Kidney tubule cell (primary cell): ENCODE measurements at places on chromosomes 13 and 19.

DNA sequence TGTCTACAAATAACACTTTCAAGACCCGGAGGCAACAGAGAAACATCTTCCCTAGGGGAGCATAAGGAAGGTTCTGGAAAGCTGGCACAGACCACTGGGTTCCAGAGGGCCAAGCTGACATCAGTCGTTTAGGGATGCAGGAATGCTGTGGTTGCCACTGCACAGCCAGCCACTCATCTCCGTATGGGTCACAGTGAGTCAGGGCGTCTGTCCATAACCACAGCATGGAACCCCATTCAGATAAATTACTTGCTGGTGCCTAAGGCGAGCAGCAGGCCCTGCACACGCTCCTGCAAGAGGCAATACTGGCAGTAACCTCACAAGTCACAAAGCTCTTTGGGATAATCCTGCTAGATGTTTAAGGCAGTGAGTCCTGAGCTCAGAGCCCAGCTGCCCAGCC, 140.9 kb upstream of the UBL3 start:
- DNase-seq: peak; percentile 95

- no peak for DNase-seq
Measured at GRCh38 chr13:114152285-114152645, 19.8 kb upstream of the RASA3 start.

GRCh38 chr19:9865732-9866501, 30.8 kb downstream of the PIN1 start:
- DNase-seq: no peak

DNA sequence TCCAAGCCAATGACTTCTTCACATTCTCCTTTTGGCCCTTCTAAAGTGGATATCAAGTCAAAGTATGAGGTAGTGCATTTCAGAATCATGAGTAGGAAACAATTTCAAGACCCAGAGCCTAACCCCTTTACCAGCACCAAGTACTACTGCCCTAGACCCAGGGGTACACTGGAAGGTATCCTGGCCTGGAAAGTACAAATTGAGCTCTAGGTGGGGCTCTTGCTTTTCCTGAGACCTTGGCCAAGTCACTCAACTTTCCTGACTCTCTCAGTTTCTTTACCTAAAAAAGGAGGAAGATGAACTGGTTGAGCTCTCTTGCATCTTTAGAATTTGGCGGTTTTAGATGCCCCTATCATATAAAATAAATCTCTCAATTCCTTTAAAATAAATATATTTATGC, 204.7 kb downstream of the FGF14 start:
- peak; percentile 23 for DNase-seq

DNA sequence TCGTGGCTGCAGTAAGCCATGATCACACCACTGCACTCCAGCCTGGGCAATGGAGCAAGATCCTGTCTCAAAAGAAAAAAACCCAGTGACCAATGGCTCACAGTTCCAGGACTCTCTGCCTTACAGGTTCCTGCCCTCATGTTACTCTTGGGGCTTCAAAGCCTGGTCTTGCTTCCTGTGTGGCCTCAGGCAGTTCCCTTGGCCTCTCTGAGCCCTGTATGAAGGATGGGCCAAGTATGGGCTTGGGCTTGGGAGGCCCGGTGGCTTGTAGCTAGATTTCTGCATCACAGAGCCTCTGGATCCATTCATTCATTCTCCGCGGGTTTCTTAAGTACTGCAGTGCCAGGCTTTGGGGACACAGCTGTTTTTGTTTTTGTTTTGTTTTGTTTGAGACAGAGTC, 780 bp upstream of the TSPAN16 start:
- DNase-seq: no peak

- DNase-seq: no peak
Measured at GRCh38 chr19:55465460-55466240, 1.1 kb upstream of the C19orf85 start.
